ENCODE measurements at places on chromosomes 13 and 19.
A peak's percentile ranks its signal among the peaks of the same experiment; 100 is the strongest.

GRCh38 chr13:34357435-34358232, 539.7 kb downstream of the RFC3 start:
- no peak overlapping the region for H3K4me3 ChIP-seq
- H3K27ac ChIP-seq: peak overlapping the region; percentile 65
- H3K27me3 ChIP-seq: no peaks in the 10 kb centered on the region
- no peaks in the 10 kb centered on the region for H3K36me3 ChIP-seq

DNA sequence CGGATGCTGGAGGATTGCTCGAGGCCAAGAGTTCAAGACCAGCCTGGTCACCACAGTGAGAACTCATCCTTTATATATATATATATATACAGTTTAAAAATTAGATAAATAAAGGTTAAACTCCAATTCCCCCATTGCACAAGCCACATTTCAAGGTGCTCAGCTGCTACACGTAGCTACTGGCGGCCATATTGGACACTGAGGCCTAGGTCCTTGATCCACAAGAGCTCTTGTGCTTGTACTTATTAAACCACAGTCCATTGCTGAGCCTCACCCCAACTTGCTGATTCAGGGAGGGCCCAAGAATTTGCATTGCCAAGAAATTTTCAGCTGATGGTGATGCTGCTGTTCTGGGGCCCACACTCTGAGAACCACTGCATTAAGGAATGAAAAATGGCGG, 9.6 kb downstream of the TTC9B start:
- no peak overlapping the region for H3K27ac ChIP-seq
- no peaks in the 10 kb centered on the region for H3K27me3 ChIP-seq
- H3K4me1 ChIP-seq: no peaks in the 10 kb centered on the region
- H3K36me3 ChIP-seq: no peaks in the 10 kb centered on the region

DNA sequence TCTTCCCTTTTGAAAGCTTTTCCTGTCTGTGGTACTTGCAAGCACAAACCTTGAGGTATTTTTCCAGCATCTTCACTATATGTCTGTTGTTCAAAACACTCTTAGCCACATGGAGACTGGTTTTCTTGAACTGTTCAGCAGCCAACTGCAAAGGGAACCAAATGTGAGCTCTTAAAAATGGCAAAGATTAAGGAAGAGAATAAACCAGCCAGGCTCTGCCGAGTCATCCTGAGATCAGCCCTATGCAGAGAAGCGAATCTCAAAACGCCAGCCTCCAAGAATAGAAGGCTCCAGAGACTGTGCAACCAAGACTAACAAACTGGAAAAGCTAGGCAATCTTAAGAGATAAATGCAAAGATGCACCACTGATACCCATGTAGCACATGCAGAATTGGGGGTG, 20.7 kb downstream of the AKAP8 start:
- no peak overlapping the region for H3K27ac ChIP-seq
- DNase-seq: no peak
- no peak overlapping the region for H3K4me3 ChIP-seq
- H3K4me1 ChIP-seq: no peaks in the 10 kb centered on the region
- H3K36me3 ChIP-seq: peaks cover 5% of the 10 kb centered on the region

DNA sequence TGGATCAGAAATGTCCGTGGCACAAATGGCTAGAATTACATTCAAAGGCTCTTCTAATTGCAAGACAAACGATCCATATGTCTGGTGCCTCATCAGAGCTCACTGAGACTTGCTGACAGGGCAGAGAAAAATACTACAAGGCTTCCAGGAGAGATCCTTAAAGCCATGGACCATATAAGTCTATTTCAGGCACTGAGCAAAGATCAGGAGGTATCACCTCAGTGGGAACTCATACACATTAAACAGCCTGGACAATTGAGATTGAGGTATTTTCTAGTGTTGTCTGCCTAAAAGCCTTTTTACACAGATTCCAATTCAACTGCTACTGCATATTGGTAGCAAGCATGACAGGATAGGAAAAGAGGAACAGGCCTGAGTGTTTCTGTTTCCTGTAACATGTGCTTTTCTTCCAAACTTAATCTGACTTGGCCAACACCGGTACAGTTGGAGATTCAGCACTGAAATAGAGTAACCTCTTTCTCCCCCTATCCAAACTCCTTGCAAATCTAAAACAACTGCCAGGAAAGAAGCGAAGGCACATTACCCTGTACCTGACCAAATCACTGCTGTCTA, 65.9 kb downstream of the SERP2 start:
- H3K36me3 ChIP-seq: no peaks in the 10 kb centered on the region
- no peaks in the 10 kb centered on the region for H3K27me3 ChIP-seq
- no peak overlapping the region for H3K27ac ChIP-seq
- H3K4me3 ChIP-seq: no peak overlapping the region
- DNase-seq: no peak

- peaks cover 6% of the 10 kb centered on the region for H3K4me1 ChIP-seq
- no peak overlapping the region for H3K4me3 ChIP-seq
- H3K27me3 ChIP-seq: no peaks in the 10 kb centered on the region
- no peaks in the 10 kb centered on the region for H3K36me3 ChIP-seq
- DNase-seq: no peak
- H3K27ac ChIP-seq: no peak overlapping the region
Observed at GRCh38 chr13:34176633-34177032, 358.7 kb downstream of the RFC3 start.

DNA sequence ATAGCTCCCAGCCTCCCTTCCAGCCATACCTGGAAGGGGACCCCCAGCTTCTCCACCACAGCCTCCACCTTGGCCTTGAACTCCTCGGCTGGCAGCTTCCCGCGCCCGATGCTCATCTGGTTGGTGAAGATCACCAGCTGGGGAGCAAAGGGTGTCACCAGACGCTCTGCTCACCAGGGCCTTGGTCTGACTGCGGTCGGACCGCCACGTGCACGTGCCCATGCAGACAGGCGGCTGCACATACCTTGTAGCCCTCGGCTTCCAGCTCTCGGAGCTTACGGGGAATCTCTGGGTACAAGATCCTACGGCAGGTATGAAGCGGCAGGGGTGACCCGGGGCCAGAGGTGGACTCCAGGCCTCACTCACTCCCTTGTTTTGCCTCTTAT, 3.4 kb downstream of the PNKP start:
- H3K27ac ChIP-seq: no peak overlapping the region
- H3K4me3 ChIP-seq: no peak overlapping the region
- no peaks in the 10 kb centered on the region for H3K36me3 ChIP-seq
- peak; percentile 71 for DNase-seq
- H3K4me1 ChIP-seq: no peaks in the 10 kb centered on the region
- H3K27me3 ChIP-seq: no peaks in the 10 kb centered on the region

- no peaks in the 10 kb centered on the region for H3K36me3 ChIP-seq
- DNase-seq: no peak
- no peak overlapping the region for H3K4me3 ChIP-seq
- H3K27me3 ChIP-seq: no peaks in the 10 kb centered on the region
Observed at GRCh38 chr13:103607995-103608394, 541.8 kb upstream of the SLC10A2 start.

DNA sequence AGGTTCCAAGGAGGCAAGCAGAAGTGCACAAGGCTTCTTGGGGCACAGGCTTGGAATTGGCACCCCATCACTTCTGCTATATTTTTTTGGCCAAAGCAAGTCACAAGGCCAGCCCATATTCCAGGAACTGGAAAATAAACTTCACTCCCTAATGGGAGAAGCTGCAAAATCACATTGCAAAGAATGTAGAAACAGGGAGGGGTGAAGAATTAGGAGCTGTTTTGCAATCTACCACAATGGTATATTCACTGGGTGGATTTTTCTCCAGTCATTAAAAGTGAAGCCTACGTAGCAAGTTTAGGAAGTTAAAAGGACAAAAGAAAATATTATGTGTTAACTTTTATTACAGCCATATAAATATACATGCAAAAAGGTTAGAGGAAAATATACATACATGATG, 464.8 kb downstream of the COG6 start:
- DNase-seq: no peak
- H3K4me3 ChIP-seq: no peak overlapping the region
- no peaks in the 10 kb centered on the region for H3K36me3 ChIP-seq
- no peak overlapping the region for H3K27ac ChIP-seq
- H3K4me1 ChIP-seq: peaks cover 5% of the 10 kb centered on the region
- no peaks in the 10 kb centered on the region for H3K27me3 ChIP-seq

GRCh38 chr13:26855071-26855470, 94.5 kb upstream of the GPR12 start:
- DNase-seq: no peak
- H3K27ac ChIP-seq: no peak overlapping the region
- H3K4me1 ChIP-seq: no peaks in the 10 kb centered on the region
- no peaks in the 10 kb centered on the region for H3K36me3 ChIP-seq
- H3K4me3 ChIP-seq: no peak overlapping the region

- H3K4me3 ChIP-seq: no peak within 1 kb of the TSS
- no peaks in the 10 kb centered on the region for H3K27me3 ChIP-seq
- no peaks in the 10 kb centered on the region for H3K36me3 ChIP-seq
- DNase-seq: no peak
- H3K4me1 ChIP-seq: no peaks in the 10 kb centered on the region
Observed at GRCh38 chr19:51387924-51388389, at the start of gene LIM2. Gene LIM2, minus strand, starts transcription at chr19:51387974. Its CDS starts 531 bp downstream, at chr19:51387443.

DNA sequence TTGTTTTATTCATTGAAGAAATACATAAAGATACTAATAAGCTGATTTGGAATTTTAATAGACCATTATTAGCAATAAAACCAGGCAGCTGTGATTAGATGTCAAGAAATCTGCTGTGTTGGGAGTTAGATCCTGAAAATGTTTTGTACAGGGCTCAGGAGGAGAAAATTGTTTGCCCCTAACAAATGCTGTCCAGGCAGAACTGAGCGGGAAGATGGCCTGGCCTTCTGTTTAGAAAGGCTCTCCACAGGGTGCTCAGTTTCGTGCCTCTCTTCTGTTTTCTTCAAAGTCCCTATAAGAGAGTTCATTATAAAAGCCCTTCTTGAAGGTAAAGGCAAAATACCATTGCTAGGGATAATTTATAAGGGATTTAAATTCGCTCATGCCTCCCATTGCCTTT, 64.1 kb downstream of the ERCC5 start:
- H3K36me3 ChIP-seq: no peaks in the 10 kb centered on the region
- H3K27me3 ChIP-seq: no peaks in the 10 kb centered on the region
- no peak for DNase-seq
- no peak overlapping the region for H3K4me3 ChIP-seq
- H3K27ac ChIP-seq: no peak overlapping the region

DNA sequence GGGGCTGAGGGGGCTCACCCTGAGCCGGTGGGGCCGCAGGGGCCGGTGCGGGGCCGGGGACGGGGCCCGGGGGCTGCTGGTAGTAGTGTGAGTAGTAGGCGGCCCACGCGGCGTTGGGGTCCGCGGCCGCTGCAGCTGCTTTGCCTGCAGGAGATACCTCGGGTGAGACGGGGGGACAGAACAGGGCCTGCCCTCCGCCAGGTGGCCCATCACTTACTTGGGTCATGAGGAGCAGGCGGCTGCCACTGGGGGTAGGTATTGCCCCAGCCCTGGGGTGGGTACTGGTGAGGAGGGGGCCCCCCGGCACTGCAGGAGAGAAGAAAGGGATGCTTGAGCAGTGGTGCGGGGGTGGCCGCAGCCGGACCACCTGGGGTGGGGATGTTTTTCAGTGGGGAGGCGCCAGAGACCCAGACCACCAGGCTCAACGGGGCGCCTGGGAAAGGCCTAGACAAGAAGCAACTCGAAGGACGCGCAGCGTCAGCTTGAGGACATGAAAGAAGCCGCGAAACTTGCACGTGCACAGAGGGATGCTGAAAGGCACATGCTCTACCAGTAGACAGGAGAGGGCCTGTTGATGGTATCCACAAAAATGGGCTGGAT, 8.9 kb downstream of the KHSRP start:
- no peaks in the 10 kb centered on the region for H3K27me3 ChIP-seq
- H3K36me3 ChIP-seq: peaks cover 21% of the 10 kb centered on the region
- H3K27ac ChIP-seq: no peak overlapping the region

DNA sequence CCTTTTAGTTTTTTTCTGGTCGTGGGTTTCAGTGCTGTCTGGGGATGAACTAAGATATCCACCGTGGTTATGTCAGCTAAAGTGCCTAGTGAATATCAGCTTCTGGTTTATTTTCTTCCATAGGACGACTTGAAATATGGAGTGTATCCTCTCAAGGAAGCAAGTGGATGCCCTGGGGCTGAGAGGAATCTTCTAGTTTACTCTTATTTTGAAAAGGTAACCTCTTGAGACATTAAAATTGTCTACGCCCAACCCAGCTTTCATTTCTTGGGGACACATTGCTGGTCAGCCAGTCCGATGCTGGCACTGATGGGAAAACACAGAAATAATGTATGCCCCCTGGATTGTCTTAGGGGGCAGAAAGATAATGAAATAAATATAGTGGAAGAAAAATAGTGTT, 1.6 kb downstream of the ZNF431 start:
- H3K4me3 ChIP-seq: no peak overlapping the region
- no peaks in the 10 kb centered on the region for H3K27me3 ChIP-seq
- H3K4me1 ChIP-seq: no peaks in the 10 kb centered on the region
- H3K27ac ChIP-seq: no peak overlapping the region

DNA sequence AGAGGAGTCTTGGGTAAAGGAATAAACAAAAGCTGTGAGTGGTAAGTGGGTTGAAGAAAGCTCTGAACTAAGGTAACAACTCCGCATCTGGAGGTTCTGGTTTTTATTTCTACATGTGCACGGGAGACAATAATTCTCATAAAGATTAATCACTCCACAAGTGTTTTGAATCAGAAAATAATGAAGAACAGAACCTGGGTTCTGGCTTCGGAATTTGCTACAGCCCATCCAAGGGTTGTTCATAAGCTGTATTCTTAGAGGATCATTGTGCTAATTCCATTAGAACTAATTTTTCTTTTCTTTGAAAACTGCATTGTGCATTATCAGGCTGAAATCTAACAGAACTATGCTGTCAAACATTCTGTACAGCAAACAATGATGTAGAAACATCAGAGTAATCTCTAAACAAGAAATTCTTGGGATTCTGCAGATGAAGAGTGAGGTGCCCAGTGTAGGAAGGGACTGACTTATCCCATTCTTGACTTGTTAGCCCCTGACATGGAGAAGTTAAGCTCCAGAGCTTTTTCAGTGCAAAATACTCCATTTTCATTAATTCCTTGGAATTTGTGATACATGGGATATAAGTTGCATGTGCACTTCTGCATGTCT, 368.2 kb downstream of the COG6 start:
- no peak overlapping the region for H3K4me3 ChIP-seq
- H3K27ac ChIP-seq: no peak overlapping the region
- H3K36me3 ChIP-seq: no peaks in the 10 kb centered on the region
- H3K4me1 ChIP-seq: no peaks in the 10 kb centered on the region
- no peaks in the 10 kb centered on the region for H3K27me3 ChIP-seq

- no peaks in the 10 kb centered on the region for H3K27me3 ChIP-seq
- no peak for DNase-seq
- no peaks in the 10 kb centered on the region for H3K36me3 ChIP-seq
- H3K27ac ChIP-seq: no peak overlapping the region
Observed at GRCh38 chr13:113912596-113912995, 48.7 kb upstream of the GAS6 start.

DNA sequence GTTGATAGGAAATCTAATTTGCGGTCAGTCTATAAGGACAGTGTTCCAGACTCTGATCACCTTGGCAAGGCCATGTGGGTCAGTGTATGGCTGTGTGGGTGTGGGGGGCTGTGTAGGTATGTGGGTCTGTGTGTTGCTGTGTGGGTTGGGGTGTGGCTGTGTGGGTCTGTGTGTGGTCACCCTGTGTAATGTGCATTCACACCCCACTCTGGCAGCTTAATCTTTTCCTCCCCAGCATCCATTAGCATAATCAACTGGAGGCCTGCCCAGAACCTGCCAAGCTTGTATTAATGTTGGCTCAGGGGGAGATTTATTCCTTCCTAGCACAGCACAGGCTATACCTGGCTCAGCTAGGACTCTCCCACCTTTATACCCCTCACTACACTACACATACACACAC, 203.2 kb downstream of the TUBA3C start:
- H3K36me3 ChIP-seq: no peaks in the 10 kb centered on the region
- H3K4me1 ChIP-seq: no peaks in the 10 kb centered on the region
- DNase-seq: no peak
- H3K27me3 ChIP-seq: no peaks in the 10 kb centered on the region
- H3K27ac ChIP-seq: no peak overlapping the region
- no peak overlapping the region for H3K4me3 ChIP-seq

GRCh38 chr13:76523740-76524340, 362.4 kb downstream of the KCTD12 start:
- no peaks in the 10 kb centered on the region for H3K27me3 ChIP-seq
- H3K4me1 ChIP-seq: no peaks in the 10 kb centered on the region
- no peaks in the 10 kb centered on the region for H3K36me3 ChIP-seq
- no peak overlapping the region for H3K4me3 ChIP-seq

Measured in aorta (tissue), 5 donors.